ENCODE measurements at places on chromosomes 5 and 9.

- no peak for DNase-seq
Measured at GRCh38 chr9:7721291-7721690, 78.3 kb downstream of the DMAC1 start.

DNA sequence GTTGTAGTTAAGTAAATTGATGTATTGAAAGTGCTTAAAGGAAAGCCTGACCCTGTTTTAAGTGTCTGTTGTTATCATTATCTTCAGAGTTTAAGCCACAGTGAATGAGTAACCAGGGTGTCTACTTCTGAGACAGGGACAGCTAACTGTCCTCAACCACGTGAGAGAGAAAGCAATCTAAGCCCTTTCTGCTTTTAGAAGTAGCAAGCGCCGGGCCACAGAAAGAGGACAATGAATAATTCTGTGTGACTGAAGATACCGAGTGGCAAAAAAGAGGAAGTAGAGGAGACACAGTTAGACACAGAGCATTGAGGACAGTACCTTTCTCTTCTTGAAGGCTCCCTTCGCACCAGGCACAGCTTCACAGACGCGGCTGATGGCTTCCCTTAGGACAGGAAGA is 86.3 kb downstream of the S1PR3 start:
- DNase-seq = peak; percentile 40

DNA sequence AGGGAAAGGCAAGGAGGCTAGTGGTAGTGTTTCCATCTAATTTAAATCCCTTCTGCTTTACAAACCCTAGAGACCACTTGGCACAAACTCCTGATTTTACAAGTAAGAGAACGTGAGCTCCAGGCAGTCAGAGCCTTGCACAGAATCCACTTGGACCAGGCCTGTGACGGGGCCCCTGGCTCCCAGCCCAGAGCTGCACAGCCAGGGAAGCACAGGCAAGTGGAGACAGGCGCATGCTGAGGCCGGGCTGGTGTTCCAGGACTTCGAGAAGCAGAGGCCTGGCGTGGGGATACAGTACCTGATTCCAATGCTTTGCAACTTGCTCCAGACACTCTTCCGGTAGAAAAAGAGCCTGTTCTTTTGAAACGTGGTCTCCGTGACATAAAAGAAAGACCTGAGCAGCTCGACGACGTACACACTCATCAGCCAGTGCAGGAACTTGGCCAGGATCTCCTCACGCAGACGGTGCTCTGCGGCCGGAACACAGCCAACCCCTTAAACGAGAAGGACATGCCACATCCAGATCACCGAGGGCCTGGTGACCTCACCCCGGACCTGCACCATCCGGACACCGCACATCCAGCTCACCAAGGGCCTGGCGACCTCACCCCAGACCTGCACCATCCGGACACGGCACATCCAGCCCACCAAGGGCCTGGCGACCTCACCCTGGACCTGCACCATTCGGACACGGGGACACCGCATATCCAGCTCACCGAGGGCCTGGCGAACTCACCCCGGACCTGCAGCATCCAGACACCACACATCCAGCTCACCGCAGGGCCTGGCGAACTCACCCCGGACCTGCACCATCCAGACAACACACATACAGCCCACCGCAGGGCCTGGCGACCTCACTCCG is 12.5 kb downstream of the TERT start:
- DNase-seq = no peak

- DNase-seq = peak; percentile 7
Measured at GRCh38 chr5:159582756-159583541, 252.7 kb upstream of the IL12B start.

DNA sequence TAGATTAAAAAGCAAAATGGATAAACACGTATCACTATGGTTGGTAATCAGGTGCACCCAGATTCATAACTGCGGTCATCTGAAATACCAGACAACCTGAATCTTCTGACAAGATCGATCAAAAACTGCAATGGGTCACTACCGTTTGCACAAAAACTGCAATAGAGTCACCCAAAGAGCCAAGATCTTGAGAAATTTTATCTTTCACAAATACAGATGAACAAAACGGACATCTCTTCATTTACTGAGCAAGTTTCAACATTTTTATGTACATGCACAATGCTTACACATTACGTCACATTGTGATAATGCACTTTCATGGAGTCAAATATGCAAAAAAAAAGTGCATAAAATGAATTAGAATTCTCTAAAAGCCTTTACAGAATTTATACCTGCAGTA is 18.6 kb downstream of the PRKAA1 start:
- DNase-seq = no peak

DNA sequence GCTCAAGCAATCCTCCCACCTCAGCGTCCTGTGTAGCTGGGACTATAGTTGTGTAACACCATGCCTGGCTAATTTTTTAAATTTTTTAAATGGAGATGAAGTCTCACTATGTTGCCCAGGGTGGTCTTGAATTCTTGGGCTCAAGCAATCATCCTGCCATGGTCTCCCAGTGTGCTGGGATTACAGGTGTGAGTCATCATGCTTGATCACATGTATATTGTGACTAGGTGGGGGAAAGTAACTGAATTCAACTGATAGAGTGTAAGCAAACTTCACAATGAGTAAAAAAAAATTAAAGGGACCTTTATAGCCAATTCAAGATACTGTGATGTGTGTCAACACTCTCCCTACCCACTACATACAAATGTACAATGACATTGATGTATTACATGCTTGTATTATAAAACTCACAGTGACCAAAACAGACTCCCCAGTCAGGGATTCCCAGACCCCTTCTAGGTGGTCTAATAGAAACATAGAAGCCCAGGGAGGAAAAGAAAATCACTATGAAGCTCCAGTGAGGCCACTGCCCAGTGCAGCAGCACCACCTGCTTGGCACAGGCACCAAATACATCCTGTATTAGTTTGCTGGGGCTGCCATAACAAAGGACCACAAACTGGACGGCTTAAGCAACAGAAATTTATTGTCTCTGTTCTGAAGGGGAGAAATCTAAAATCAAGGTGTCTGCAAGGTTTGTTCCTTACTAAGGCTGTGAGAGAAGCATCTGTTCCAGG is 8.8 kb downstream of the PLGRKT start:
- DNase-seq = no peak

DNA sequence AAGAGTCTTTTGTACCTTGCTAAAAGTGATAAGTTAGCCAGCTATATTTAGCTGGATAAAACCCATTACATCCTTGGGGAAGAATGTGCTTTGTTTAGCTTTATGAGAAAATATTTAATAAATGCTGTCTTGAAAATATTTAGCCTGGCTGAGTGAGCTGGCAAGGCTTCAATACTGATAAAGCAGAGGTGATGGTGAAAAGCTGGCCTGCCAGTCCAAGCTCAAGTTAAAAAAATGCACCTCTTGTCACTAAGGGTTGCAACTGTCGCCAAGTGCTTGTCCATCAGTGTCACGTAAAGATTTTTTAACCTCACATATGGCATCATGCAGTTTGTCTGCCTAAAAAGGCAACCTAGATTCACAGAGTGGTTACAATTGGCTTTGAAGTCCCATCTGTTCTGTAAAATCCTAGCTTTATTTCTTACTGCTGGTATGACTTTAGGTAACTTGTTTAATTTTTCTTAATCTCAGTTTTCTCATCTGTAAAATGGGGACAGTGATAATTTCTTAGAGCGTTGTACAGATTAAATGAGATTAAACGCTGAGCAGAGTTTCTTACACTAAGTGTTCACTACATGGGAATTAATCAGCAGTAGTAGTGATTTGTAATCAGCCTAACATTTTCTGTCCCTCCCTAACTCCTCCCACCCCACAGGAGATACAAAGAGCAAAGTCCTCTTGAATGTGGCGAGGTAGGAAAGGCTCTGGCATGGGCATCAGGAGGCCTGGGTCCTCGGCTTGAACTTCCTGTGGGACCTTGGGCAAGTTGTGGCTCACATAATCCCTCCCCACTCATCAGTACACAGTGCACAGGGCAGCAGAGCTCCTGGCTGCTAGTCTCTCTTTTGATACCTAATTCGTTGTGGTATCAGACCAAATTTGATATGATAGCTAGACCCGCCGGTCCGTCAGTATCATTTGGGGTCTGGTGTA is 48.7 kb downstream of the PIK3R1 start:
- DNase-seq = no peak

GRCh38 chr9:19074836-19075235 is 25.6 kb downstream of the RRAGA start:
- DNase-seq = no peak

DNA sequence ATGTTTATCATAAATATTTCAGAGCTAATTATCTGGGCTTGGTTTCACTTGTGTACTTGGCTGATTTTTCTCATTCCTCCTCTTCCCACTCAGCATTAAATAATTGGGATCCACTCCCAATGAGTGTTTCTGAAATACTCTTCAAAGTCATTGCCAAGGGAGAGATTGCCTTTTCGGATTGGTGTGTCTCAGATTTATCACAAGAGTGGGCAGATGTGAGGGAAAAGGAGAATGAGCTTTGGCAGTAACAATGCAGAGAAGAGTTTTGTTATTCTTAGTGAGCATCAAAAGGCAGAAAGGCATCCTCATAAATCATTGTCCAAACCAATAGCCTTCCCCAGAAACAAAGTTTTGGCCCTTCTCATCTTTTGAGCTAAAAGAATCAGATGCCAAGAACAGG is 79.2 kb downstream of the SEMA5A start:
- DNase-seq = no peak

- DNase-seq = no peak
Measured at GRCh38 chr5:80864109-80864508, 96.1 kb upstream of the RASGRF2 start.

DNA sequence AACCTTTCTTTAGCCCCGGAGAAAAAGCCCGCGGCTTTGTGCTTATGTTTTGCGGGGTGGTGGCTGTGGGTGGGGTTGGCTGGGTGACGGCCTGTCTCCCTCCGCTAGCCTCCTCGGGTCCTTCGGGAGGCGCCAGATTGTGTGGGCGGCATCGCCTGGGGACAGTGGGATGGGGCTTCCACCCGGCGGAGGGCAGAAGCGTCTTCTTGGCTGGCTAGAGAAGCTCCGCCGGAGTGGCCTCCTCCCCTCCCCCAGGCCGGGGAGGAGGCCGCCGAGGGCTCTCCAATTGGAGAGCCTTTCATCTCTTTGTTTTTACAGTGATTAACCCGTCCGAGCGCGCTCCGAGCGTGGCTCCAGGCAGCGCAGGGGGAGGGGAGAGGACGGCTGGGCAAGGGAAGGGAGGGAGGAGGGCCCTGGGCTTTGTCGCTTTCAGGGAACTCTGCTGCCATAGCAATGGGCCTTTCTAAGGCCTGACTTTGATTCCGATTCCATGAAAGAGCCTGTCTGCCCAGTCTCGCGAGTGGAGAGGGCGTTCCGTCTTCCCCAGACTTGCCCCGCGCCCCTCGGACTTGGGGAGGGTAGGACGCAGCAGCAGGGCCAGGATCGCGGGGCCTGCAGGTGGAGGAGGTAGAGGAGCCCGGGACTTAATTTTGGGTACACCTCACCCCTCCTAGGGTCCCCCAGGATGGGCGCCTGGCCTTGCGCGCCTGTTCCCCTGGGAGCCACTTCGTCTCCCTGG is 36.7 kb upstream of the TIFAB start:
- peak; percentile 18 for DNase-seq

DNA sequence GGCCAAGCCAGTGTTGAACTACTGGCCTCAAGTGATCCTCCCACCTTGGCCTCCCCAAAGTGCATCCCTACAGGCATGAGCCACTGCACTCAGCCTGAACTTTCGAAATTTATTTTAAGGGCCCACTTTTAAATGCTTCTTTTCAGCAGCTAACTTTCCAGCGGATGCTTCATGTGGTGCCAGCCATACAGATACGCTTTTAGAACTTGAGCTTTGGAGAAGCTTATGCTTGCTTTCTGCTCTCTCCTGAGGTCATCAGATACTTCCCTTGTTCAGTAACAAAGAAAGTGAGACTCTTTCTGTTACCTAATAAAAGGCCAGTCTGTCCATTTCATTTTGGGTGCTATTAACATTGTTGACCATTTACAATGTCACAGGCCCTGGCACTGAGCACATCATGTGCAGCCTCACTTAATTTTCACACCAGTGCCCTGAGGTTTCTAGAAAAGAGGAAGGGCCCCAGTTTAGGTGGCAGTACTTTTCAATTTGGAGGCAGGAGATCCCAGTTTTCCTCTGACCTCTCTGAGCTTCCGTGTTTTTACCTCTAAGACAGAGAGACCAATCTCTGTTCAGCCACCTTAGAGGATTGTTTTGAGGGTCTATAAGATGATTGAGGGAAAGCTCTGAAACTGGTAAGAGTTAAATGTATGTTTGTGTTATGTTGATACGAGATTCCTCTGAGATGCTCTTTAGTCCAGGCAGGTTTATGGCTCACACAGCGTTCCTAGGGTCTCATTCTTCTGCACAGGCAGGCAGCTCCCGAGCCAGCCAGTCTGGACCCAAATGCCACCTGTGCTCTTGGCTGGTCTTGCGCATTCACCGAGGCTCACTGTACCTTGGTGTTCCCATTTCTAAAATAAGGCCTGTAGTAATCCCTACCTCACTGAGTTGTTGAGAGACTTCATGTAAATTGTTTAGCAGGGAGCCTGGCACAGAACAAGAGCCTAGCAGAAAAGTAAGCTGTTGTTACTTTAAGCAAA is 4.4 kb downstream of the ABL1 start:
- no peak for DNase-seq

DNA sequence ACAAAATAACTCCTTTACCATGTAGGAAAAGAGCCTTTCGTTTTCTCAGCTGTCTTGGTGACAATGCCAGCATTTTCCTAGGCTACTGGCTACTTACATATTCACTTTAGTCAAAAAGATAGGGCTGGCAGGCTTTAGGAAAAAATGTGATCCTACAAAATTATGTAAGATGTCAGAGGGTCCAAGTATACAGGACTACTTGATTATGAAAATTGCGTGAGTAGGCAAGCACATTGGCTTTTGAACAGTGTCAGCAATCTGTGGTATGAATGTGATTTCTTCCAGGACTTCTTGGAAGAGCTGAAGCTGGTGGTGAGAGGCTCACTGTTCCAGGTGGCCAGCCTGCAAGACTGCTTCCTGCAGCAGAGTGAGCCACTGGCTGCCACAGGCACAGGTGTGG is 22.8 kb downstream of the THBS4 start:
- no peak for DNase-seq

- no peak for DNase-seq
Measured at GRCh38 chr5:17367256-17367840, 130.7 kb upstream of the TAF11L2 start.

DNA sequence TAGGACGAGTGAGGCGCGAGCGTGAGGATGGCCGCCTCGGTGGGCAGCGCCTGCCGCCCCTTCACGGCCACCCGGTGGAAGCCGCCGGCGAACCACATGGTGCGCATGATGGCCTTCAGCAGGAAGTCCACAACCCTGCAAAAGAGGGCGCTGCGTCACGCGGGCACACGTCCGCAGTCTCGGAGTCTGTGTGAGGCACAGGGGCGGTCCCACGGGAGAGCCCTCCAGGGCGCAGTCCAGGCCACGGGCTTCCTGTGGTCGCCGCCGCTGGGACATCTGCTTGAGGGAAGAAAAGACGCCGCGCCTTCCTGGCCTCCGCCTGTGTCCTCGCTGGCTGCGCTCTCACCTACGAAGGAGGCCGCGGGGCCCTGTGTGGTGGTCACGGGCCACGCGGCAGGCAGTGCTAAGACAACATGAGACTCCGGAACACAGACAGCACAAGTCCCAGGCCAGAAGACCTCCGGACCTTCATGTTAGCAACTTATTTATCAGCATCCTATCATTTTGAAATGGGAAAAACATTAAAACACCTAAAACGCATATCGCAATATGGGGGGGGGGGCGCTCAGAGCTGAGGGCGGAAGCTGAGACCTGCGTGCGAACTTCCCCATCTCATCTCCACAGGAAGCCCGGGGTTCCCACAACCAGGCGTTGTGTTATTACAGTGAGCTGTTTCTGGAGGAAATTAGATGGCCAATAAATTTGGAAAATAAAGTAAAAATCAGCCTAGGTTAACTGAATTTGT is 28.8 kb downstream of the LPCAT1 start:
- no peak for DNase-seq

GRCh38 chr5:155906046-155906445 is 420.9 kb upstream of the SGCD start:
- DNase-seq = no peak

- no peak for DNase-seq
Measured at GRCh38 chr5:130096483-130096882, 192.2 kb downstream of the CHSY3 start.
